ENCODE measurements at places on chromosomes 11 and 22.

DNA sequence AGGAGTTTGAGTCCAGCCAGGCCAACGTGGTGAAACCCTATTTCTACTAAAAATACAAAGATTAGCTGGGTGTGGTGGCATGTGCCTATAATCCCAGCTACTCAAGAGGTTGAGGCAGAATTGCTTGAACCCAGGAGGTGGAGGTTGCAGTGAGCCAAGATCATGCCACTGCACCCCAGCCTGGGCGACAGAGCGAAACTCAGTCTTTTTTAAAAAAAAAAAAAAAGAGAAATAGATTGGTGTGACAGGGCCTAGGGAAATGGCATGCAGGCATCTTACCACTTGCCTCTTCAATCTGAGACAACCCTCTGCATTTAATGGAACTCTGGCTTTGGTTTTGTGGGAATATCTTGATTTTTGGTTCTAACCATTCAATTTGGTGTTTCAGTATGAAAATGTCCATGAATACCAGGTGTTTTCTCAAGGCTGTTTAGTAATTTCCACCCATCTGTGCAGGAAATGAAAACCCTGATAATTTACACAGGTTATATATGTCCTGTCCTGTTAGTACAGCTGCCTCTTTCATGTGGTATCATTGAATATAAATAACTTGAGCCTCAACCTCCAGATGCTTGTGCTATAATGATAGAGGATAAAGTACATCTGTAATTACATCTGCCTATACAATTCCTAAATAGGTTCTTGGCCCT is 8.4 kb downstream of the XBP1 start:
- DNase-seq: no peak

GRCh38 chr11:121700968-121701367 is 248.2 kb upstream of the SORL1-AS1 start:
- DNase-seq: no peak

GRCh38 chr11:18461909-18462308 is 6.3 kb downstream of the LDHAL6A start:
- DNase-seq: peak; percentile 9

DNA sequence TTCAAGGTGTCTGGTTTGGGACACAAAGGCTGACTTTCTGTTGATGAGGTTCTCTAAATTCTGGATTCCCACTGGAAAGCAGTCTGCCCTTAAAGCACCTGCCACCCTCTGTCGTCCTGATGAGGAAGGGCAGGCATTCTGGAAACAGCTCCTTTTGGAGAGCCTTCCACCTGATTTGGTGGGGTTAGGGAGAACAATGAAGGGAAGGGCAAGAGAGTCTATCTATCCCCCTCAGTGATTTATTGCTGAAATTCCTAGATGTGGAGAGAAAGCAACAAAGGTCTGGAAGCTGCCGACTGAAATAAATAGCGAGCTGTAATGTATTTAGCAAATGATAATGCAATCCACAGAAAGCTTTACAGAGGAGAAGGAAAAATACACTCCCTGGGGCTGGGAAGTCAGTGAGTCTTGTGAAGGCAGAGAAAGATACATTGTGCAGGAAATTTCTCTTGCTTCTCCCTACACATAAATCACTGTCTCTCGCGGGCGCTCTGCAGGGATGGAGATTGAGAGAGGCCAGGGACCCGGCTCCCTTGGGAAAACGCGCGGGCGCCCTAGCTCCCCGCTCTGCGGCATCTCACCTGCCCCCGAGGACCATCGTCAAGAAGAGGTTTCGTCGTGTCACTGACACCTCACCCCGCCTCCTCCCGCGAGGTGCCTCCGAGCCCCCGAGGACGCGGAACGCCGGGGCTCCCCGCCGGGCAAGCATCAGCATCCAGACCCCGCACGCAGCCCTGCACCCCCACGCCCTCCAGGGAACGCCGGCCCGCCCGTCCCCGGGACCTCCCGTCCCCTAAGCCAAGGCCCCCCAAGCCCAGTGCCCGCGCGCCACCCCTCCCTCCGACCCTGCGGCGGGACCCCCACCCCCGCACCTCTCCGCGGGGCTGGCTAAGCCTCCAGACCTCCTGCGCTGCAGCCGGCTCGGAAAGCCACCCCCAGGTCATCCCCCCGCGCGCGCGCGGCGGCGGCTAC is 673 bp downstream of the CDON start:
- DNase-seq: peak; percentile 19

GRCh38 chr11:126485986-126486635 is 130.6 kb downstream of the ST3GAL4 start:
- no peak for DNase-seq

DNA sequence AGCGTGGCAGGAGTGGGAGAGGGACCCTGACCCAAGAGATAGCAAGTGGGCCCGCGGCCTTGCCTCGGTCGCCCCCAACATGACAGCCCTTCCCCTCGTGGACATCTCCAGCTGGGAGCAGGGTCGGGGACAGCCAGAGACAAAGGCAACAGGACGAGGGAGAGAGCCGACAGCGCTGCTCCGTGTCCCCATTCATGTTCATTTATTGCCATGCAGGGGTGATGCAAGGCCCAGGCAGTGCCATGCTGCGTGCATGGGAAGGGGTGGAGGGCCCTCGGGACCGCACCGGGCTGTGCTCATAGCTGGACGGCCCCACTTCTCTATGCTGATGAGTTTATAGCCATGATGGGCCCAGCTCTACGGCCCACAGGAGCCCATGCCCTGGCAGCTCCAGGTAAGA is 12.7 kb downstream of the MRPL23 start:
- no peak for DNase-seq

Data from activated CD4-positive, alpha-beta T cell treated with anti-CD3 and anti-CD28 coated beads, Interleukin-2, amount 50 U/mL, for 48 hours (primary cell).